B cell (primary cell): ENCODE measurements at places on chromosomes 6 and 20. TPM values are rescaled to one million over a fixed set of nuclear protein-coding genes. Genes with fewer than 3 reads are reported as not detected.

DNA sequence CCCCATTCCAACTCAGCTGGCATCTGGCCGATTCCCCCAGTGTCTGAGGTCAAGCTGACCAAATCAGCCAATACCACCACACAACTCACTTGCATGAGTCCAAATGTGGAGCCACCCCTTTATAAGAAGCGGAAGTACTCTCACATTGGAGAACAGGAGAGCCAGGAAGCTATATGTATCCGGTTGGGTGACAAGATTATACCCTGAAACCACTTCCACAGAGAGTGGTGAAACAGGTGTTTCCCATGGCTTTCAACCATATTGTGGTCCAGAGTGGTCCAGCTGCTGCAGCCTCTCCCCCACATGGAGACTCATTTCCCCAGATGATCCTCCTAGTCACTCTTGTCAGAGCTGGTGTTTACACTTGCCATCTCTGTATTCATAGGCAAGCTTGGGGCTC is 24.0 kb upstream of the SERINC1 start:
- DNase-seq = no peak

- DNase-seq = no peak
Observed at GRCh38 chr6:6981681-6982322, 126.0 kb upstream of the RREB1 start.

Gene SAMD3
- total RNA-seq = 0.57 and 2.5 TPM in 2 replicates

DNA sequence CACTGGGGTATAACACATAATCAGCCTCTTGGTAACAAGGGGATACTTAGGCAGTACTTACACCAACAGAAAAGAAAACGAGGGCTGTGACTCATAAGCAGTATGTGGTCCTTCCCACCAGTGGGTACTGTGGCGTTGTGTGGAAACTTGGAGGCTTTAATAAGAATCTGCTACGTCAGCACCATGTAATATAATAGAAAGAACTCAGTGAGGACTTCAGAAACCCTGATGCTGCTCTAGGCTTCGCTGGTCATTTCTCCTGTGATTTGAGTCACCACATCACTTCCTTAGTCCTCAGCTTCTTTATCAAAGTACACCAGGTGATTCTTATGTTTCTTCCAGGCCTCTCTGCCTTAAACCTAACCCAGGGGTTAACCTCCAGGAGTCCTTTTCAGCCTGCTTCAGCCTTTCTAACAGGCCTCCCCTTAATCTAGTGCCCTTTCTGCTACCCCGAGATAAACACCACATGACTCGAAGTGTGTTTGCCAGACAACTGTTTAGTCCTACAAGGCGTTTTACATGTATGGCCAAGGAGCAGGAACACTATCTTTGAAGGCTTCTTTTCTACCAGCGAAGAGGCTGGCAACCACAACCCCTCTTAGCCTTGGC is 68.5 kb downstream of the FYN start:
- DNase-seq = peak; percentile 26

Gene GPR6
- not detected in 2 replicates for total RNA-seq

DNA sequence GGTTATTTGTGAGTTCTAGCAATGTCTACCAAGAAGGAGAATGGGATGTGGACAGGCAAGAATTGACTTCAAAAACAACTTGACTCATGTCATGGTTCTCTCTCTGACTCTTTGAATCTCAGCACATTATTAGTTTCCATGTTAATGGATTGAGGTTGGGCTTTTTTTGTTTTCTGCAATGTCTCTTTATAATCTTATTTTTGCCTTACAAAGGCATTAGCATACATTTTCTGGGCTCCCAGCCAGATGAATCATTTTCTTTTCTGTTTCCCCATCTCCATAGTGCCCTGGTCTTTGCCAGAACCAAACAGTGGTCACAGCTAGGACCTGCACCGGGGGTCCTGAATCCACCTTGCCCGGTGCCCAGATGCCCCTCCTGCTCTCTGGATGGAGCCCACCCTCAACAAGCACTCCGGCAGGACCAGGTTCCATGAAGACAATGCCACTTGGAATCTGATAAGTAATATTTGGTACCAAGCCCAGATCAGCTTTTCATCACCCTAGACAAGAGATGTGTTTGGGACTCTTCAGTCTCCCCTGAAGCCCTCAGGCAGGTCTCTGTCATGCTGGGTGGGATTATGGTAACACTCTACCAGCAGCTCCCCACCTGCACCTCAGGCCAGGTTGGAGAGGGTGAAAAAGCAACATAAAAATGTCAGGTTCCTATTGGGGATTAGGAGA is 266.7 kb upstream of the SULF2 start:
- DNase-seq = no peak
